ENCODE measurements at places on chromosomes 2 and 18. TPM values are rescaled to one million over a fixed set of nuclear protein-coding genes. Genes with fewer than 3 reads are reported as not detected.

- no peak for DNase-seq
These were observed 48.6 kb upstream of the FHL2 start for GRCh38 chr2:105447476-105447875.

Gene LRRTM1
- not detected for total RNA-seq

Gene SIX3
- total RNA-seq = not detected

DNA sequence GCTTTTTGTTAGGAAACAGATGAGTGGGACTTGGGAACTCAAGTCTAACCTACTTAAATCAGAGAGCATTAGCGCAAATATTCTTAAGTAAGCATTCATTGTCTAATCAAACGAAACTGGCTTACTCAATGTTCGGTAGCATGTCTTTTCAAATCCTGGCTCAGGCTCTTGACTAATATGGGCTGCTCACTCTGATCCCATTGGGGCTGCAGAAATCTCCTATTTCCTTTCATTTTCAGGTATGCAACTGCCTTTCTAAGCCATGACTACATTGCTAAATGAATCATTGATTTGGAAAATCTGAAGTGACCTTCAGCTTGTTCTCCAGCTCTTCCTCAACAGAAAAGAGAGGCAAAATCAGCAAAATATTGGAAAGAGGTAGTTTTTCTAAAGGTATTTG is 2084.4 kb upstream of the PIK3C3 start:
- no peak for DNase-seq

Gene IL36B
- total RNA-seq = not detected

Gene CMPK2
- total RNA-seq = 4.0 TPM

Gene ASAP2
- total RNA-seq = not detected

DNA sequence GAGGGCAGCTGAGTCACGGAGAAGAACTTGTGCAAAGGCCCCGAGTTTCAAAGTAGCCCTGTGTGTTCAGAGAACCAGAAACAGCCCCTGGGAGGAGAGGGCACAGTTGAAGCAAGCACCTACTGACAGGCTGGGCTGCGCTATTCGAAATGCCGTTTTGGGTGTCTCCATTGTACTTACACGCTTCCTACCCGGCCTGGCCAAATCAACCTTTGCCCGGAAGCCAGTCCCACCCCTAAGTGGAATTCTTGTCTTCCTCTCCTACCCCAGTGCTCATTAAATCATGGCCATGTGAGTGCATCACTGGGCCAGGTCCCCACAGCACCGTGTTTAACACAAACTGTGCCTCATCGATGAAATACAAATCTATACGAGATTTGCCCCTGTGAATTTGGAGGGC is 6.0 kb downstream of the DIPK1C start:
- DNase-seq = no peak

GRCh38 chr2:3631161-3631850 is 26.7 kb upstream of the ALLC start:
- DNase-seq = no peak

- DNase-seq = no peak
These were observed 265.7 kb upstream of the NT5C1B start for GRCh38 chr2:18855027-18855426.

Gene REEP1
- not detected for total RNA-seq
